ENCODE measurements at places on chromosomes 16 and 17.

- no peak for DNase-seq
Observed at GRCh38 chr16:86580063-86580790, 1.9 kb downstream of the FOXL1 start.

DNA sequence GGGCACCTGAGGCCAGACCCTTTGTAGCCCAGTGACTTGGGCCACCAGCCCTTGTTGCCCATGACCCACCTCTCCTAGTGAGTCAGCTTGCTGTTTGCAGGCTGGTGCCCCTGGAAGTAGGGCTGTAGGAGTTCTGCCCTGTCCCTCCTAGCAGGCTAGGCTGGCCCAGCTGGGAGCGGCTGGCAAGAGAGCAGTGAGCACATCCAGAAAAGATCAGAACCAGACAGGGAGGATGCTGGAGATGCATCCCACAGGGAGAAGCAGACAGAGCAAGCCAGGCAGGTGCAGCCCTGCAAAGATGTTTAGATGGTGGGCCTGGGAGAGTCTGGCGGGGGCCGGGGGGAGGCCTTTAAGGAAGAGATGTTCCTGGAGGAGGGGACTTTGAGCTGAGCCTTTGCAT lies 2.4 kb downstream of the SLC5A10 start:
- no peak for DNase-seq

GRCh38 chr16:65111306-65111705 lies 10.6 kb downstream of the CDH11 start:
- DNase-seq: no peak

DNA sequence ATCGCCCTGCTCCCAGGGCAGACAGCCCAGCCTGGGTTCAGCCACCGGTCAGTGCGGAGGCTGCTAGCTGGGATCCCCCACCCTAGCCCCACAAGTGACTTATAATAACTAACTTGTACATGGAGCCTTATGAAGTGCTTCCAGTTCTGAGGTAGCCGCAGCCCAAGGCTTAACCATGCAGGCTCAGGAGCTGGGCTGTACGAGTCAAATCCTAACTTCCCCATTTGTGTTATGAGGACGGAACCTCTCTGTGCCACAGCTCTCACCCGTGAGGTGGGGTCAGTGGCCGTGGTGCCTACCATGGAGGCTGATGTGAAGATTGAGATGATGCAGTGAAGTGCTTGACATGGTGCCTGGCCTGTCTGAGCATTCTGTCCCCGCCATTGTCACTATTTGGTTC lies 27.8 kb upstream of the GOSR2 start:
- DNase-seq: no peak

DNA sequence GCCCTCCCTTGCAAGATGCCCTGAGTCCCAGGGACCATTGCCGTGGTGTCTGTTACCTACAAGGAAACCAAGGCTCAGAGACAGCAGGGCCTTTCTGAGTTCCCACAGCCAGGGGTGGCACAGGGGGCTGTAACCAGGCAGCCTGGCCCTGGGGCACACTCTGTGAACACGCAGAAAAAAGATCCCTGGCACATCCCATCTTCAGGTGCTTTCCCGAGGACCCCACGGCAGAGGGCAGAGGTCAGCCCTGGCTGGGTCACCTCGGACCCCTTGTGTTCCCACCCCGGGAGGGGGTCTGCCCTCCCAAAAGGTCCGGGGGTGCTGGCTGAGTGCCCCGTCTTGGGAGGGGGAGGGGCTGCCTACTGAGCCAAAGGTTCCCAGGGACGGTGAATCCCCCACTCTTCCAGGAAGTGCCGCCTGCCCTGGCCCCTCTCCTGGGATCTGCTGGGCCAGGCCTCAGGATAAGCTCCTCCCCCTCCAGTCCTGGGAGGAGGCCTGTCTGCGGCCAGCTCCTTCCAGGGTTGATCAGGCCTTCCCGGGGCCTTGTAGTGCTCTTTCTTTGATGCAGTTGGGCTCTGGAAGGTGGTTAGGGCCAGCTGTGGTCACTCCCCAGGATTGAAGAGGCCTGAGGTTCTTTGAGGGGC lies 8.1 kb downstream of the GLIS2 start:
- DNase-seq: no peak
